LoVo (cell line): ENCODE measurements at places on chromosomes 12 and 14.

DNA sequence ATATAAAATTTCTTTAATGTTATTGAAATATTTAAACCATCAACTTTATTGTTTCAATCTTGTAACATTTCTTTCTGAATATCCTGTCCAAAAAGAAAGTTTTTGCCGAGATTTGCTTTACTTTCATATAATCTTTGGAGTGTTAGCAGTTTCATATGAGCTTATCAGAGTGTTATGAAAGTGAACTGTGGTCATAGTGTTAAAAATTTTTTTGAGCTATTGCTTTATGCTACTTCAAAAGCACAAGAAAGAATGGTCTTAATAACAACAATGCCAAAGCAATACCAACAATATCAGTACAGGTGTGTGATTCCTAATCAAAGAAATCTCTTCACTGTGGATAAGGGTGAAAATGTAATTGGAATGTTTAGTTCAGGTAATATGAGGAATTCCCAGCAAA, 1994.9 kb upstream of the FLRT2 start:
- no peak for DNase-seq

- no peak for DNase-seq
Measured at GRCh38 chr14:69989622-69990021, 110.4 kb downstream of the SMOC1 start.

GRCh38 chr12:45434094-45434493, 218.2 kb downstream of the ANO6 start:
- DNase-seq, result no peak

DNA sequence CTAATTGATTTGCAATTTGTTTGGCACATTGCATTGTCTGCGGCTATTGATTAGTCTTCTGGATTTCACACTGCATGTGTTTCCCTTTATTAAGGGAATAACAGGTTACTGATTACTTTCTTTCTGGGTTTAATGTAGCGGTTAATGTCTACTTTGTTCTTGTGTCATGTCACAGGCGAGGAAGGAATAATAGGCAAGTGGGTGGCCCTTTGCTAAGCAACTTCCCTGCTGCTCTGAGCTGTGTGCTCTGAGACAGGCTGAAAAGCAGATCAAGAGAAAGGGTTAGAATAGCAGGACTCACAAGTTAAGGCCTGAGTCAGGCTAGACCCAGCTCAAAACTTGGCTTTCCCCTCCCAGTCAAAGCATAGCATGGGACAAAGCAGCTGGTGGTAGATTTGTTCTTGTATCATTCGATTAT, 77.2 kb downstream of the NKX2-1 start:
- DNase-seq, result no peak
